GM20000 (cell line): ENCODE measurements at places on chromosomes 1 and 21.

GRCh38 chr1:214332946-214333798 is 52.2 kb downstream of the SMYD2 start:
- DNase-seq = peak; percentile 42

DNA sequence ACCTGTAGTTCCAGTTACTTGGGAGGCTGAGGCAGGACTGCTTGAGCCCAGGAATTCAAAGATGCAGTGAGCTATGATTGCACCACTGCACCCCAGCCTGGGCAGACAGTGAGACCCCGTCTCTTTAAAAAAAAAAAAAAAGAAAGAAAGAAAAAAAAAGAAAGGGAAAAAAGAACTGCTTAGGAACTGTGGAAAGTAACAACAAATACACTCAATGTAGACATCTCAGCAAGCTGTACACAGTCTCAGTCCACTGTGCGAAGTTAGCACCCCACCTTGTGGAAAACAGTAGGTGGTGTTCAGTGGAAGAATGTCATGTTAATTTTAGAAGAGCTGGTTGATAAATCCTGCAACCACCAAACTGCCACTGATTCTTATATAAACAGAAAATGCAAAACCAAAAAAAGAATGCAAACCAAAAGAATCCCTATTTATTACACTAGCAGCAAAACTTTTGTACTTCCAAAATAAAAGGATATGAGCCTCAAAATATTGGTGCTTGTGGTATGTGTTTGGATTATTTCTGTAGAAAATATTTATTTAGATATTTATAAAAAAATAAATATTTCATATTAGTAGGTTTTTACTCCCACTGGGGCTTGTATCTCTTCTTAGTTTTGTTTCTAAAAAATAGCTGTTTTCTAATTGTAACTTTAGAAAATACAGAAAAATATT is 31.1 kb downstream of the ALG14 start:
- peak; percentile 39 for DNase-seq

DNA sequence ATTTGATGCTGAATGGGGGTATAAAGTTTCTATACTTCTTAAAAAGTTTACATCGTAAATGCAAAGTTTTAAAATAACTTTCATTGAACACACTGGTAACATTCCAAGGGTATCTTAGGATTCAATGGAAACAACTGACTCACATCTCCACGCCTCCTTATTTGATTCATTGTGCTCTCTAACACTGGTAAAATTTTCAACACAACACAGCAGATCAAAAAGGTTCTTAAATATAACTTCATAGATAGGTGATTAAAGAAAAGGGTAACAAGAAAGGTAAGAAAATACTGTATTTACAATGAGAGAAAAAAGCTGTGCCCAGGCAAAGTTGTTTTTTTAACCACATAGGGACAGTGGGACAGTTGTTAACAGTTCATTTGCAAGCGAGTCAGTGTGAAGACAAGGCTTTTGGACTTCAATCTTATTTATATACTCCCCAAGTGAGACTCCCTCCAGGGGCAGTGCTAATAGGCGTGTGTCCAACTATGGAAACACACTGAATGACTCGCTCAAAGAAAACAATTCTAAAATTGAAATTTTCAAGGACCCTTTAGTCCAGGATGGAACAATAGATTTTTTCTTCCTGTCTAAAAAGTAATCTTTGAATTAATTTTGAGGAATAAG is 140.5 kb downstream of the TIAM1 start:
- no peak for DNase-seq

GRCh38 chr21:41985662-41986416 is 24.3 kb downstream of the ZBTB21 start:
- no peak for DNase-seq

- DNase-seq = no peak
Observed at GRCh38 chr1:41330588-41331545, 30.4 kb upstream of the FOXO6 start.

DNA sequence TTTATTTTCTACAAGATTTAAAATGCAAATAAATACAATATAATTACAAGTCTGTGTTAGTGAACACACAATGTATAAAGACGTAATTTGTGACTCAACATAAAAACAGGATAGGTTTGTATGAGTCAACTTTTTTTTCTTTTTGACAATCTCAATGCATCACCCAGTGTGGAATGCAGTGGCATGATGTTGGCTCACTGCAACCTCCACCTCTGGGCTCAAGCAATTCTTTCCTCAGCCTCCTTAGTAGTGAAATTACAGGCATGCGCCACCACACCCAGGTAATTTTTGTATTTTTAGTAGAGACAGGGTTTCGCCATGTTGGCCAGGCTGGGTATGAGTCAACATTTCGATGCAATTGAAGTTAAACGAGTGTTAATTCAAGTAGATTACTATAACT is 5.9 kb upstream of the SPRR2E start:
- DNase-seq = no peak

DNA sequence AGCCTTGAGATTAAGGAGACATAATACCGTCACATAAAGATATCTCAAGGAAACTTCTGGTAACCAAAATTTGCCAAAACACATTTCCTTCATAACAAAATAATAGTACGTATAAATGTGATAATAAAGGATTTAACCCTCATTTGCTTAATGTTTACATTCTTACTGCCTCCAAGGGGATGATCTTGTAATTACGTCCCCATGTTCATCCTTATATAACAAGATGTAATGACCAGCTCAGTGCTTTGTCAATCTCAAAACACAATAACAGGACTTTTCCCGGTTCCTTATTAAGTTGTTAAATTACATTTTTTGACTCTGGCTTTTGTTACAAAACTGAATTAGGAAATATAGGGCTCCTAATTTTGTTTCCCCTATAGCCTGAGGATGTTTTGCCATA is 41.3 kb upstream of the UHMK1 start:
- no peak for DNase-seq

- peak; percentile 20 for DNase-seq
Observed at GRCh38 chr1:103937763-103938357, 188.2 kb downstream of the AMY1C start.

DNA sequence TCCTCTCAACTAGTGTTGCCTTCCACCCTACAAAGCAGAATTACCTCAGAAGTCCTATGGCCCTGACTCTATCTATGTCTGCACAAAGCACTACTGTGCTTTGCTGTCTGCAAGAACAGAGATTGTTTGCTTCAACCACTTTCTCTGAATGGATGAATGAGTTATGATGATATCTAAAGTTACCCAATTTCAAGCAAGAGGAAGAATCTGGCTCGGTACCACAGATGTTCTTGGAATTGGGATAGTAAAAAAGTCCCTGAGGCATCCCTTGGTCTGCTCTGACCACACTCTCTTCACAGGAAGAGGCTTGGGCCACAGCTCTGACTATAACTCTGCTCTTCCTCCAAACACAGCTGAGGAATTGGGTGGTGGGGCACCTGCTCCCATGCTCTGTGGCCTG is 31.2 kb downstream of the MTARC1 start:
- DNase-seq = no peak

- DNase-seq = no peak
Observed at GRCh38 chr1:73980324-73981040, 217.5 kb downstream of the LRRIQ3 start.

DNA sequence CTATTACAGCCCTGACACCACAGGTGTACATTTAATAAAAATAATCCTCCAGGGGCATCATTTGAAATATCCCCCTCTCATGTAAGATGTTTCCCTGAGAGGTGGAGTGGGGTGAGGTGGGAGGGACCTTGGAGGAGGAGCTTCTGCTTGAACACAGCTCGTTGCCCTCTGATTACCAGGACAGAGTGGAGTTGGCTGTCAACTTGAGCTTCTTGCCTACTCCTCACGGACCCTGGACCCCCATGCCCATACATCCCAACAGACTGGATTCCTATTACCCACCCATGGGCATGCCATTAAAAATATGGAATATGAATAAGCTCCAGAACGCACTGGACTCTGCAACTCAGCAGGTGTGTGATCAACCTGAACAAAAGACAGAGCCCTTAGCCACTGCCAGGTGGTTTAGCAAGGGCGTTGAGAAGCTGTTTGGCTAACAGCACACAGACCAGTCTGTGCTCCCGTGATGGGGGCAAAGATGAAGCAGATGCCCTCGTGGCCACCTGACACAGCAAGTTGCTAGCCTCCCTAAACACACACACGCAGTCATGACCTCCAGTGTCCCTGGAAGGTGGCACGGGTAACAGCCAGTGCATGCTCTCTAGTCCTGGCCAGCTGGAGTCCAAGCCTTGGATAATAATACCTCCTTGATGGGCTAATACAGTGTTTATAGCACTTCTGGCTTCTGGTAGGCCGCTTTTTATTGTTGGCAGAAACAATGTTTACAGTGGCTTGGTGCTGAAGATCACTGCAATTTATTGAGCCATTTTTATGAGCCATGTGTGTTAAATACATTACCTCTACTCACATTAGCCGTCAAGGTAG is 155.0 kb downstream of the TOMM20 start:
- no peak for DNase-seq

DNA sequence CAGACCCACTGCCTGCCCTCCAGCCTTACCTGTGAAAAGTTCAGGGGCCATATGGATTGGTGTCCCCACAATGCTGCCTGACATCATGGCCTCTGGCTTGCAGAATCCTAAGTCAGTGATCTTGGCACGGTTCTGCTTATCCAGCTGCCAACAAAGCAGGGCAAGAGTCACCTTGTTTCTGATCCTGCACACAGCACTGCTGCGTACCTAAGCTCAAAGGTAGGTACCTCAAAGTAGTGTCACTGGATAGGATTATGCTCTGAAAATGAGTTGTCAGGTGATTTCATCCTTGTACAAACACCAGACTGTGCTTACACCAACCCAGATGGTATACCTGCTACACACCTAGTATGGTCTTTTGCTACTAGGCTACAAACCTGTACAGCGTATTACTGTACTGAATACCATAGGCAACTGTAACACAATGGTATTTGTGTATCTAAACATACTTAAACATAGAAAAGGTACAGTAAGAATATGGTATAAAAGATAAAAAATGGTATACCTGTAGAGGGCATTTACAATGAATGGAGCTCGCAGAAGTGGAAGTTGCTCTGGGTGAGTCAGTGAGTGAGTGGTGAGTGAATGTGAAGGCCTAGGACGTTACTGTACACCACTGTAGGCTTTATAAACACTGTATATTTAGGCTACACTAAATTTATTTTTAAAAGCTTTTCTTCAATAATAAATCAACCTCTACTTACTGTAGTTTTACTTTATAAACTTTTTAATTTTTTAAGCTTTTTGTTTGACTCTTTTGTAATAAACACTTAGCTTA is 29.1 kb upstream of the RBBP5 start:
- no peak for DNase-seq

- no peak for DNase-seq
Observed at GRCh38 chr1:230382001-230382491, 44.1 kb downstream of the PGBD5 start.

DNA sequence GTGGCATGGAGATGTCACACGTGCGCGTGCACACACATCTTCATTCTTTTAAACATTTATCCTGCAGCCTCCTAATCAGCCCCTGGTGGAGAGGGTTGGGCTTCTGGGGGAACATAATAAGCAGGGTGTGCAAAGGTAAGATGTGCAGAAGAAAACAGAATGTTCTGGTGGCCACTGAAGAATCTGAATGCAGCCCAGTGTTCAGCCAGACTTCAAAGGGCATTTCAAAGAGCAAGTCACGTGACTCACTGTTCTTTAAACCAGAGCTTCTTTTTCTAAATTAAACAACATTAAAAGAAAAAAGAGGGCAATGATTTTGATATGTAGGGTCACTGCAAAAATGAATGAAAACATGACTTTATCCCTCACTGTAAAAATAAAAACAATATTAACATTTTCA is 89.8 kb downstream of the ABCA4 start:
- no peak for DNase-seq

DNA sequence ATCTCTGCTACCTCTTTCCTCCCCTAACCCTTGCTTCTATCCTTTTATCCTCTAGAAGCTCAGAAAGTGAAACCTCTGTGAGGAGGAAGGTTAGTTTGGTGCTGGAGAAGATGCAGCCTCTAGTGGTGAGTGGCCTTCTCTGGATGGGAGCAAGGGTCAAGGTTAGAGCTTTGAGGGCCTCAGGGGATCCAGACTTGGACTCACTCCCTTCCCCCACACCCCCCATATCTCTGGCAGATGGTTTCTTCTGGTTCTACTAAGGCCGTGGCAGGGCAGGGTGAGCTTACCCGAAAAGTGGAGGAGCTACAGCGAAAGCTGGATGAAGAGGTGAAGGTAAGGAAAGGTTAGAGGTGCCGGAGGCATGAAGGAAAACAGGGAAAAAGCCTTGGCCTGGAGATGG is 9.2 kb downstream of the CGN start:
- DNase-seq = peak; percentile 34

- no peak for DNase-seq
Observed at GRCh38 chr1:101105877-101106276, 80.3 kb upstream of the DPH5 start.

DNA sequence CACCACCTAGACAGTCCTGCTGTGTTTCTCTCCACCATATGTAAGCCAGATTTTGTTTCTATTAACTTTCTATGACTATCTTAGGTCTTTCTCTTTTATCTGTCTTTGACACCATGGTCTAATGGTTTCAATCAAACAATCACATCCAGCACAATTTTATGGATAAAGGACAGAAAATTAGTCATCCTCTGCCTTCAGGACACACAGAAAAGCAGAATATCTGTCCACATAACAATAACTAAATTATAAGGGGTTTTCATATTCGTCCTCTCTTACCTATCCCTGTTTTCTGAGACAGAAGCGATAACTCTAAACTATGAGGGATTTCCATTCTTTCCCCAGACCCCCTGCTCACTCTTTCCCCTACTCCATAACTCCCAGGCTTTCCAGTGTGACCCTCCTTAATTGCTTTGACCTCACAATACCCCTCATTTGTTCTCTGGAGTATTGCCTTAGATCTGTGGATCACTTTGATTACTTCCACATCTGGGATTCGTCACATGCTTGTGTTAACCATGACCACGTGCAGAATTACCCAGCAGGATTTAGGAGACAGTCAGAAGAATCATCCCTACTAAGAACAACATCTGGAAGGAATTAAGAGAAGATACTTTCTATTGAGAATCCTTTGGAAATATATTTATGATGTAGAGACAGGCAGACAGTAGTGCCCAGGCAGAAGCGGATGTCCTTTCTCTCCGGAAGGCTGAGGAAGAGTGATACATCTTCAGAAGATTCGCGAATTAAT is 108.2 kb upstream of the GREM2 start:
- DNase-seq = no peak

DNA sequence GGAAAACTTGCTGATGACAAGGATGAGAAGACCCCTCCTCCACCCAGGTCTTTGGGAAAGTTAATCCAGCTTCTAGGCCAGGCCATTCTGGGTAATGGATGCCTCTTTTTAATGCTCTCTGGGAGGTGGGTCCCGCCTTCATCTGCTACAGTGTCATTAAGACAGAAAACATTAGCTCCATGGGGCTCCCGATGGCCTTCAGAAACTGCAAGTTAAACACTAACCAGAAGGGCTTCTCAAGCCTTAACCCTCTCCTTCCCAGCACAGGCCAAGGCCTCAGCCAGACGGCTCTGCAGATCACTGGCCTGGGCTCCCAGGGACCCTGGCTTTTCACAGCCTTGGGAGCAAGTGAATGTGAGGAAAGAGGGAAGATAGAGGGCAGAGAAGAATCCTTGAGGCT is 364.9 kb downstream of the MATN1 start:
- no peak for DNase-seq
